ENCODE measurements at places on chromosomes 2 and 18.

- no peak for DNase-seq
These were observed 139.3 kb upstream of the EPAS1 start for GRCh38 chr2:46157966-46158310.

DNA sequence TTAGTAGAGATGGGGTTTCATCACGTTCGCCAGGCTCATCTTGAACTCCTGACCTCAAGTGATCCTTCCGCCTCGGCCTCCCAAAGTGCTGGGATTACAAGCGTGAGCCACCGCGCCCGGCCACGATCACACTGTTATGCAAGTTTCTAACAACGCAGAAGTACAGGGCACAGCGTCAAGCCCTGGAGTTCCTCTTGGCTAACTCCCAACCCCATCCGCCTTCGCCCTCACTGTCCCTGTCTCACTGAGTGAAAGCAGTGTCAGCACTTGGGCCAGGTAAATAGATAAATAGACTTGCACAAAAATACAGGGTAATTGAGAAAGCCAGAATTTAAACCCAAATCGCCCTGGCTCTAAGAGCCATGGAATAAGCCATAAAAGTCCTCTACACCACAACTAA is 111.7 kb downstream of the ACVR1 start:
- DNase-seq = no peak

DNA sequence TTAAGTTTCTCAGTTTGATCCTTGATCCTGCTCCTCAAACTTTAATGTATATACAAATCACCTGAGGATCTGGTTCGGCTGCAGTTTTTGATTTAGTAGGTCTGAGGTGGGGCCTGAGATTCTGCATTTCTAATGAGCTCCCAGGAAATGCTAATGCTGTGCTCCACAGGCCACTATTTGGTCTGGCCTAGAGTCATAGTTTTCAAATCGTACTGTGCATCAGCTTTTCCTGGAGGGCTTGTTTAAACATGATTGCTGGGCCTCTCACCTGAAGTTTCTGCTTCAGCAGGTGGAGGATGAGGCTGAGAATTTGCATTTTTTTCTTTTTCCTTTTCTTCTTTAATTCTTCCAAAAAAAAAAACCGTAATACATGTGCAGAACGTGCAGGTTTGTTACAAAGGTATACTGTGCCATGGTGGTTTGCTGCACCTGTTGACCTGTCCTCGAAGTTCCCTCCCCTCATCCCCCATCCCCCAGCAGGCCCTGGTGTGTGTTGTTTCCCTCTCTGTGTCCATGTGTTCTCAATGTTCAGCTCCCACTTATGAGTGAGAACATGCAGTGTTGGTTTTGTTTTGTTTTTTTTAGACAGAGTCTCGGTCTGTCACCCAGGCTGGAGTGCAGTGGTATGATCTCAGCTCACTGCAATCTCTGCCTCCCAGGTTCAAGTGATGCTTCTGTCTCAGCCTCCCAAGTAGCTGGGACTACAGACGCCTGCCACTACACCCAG is 42.2 kb upstream of the CD28 start:
- DNase-seq = no peak

DNA sequence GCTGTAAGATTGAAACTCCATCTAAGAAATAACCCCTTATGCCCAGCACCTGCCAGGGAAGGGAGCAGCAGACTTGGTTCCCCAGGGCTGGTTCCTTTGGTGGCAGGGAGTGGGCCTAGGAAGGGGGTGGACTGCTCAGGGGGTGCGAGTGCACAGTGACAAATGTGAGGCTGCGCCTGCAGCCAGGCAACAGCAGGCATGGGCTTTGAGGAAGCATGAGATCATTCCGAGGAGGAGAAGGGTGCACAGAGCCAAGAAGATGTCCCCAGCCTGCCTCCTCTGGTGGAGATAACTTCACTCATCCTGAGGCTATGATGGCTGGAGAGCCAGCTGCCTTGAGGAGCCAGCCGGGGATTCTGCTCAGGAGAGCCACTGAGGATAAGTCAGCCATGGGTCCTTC is 158.0 kb downstream of the CAPN13 start:
- DNase-seq = no peak

DNA sequence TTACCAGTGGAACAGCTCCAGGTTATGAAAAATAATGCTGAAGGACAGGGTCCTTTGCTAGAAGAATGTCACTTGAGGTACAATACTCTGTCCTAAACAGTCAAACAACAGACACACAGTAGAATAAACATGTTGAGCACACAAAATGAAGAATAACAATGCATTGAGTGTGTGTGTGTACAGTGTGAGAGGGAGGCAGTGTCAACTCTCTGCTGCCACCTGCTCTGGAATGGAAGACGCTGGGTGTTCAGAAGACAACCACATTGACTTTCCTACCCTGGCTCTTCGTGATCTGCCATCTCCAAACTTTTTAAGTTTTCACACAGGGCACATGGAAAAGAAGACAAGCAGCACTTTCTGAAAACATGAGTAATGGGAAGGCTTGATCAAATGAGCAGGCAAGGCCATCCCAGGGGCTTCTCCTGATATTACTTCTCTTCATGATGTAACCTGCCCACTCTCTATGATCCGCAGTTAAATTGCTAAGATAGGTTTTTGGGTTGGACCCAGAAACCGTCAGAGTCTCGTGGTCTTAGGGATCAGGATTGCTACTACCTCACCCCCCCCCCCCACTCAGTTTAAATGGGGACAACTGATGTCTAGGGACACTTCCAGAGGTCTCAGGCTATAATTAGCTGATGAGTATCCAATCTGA is 533.2 kb upstream of the TNP1 start:
- no peak for DNase-seq

- DNase-seq = no peak
These were observed 16.2 kb upstream of the GLI2 start for GRCh38 chr2:120719491-120719890.

GRCh38 chr2:42098571-42099437 is 51.0 kb downstream of the PKDCC start:
- DNase-seq = no peak

Data from activated CD4-positive, alpha-beta T cell treated with anti-CD3 and anti-CD28 coated beads, Interleukin-2, amount 50 U/mL, for 16 hours (primary cell).